Activated naive CD4-positive, alpha-beta T cell treated with anti-CD3 and anti-CD28 coated beads, Interleukin-2, amount 50 U/mL, for 72 hours (primary cell): ENCODE measurements at places on chromosomes 4 and X.

DNA sequence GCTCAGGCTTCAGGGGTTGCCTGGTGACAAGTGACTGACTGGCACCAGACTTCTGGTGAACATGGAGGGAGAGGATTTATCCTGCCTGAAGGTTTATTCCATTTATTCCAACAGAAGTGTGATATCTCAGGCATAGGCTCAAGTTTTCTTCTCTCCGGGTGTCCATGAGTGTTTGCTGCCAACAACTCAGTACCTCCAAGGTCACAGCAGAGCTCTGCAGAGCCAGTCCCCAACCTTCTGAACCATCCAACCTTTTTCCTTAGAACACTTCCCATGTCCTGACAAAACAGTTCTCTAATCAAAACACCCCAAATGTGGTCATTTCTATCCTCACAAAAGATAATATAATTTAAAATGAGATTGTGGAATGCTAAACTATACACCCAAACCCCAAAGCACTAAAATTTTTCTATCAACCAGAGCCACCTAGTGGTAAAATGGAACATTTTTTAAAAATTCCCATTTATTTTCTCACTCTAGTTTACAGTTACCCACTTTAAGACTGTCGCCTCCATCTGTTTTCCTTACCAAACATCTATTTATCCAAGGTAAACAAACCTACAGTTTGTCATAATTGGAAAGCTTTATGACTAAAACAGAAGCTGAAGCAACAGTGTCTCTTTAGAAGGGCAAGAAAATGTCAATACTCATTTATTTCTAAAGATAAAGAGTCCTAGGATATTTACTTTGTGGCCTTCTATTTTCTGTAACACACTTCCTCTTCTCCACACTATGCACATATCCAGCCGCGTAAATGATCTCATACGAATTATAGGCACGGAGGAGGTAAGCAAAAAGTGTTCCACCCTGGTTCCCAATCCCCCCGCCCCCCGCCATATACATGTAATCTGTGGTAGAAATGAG lies 39.5 kb downstream of the TMEM154 start:
- no peak for DNase-seq

- no peak for DNase-seq
Observed at GRCh38 chrX:50152456-50152855, 48.4 kb downstream of the AKAP4 start.

GRCh38 chr4:128665514-128665913 lies 144.0 kb upstream of the JADE1 start:
- no peak for DNase-seq

- no peak for DNase-seq
Observed at GRCh38 chr4:155972098-155972497, 18.4 kb upstream of the CTSO start.

GRCh38 chrX:47232197-47232802 lies 509 bp upstream of the USP11 start:
- DNase-seq: no peak

- DNase-seq: no peak
Observed at GRCh38 chr4:4595252-4595651, 53.4 kb upstream of the STX18 start.
